Activated naive CD4-positive, alpha-beta T cell treated with Interleukin-2 at 50 U/mL for 16 hours (primary cell): ENCODE measurements at places on chromosomes 2 and 18.

GRCh38 chr2:147463881-147464520 lies 380.8 kb upstream of the ACVR2A start:
- no peak for DNase-seq

GRCh38 chr18:59616501-59616900 lies 80.7 kb downstream of the CCBE1 start:
- no peak for DNase-seq

GRCh38 chr2:209422191-209422754 lies 1.6 kb upstream of the MAP2 start:
- no peak for DNase-seq

GRCh38 chr2:41207578-41207977 lies 755.7 kb upstream of the SLC8A1 start:
- DNase-seq, result no peak

- DNase-seq, result no peak
Observed at GRCh38 chr2:24507549-24507948, 16.5 kb downstream of the NCOA1 start.

- no peak for DNase-seq
Observed at GRCh38 chr2:121489284-121489683, 41.4 kb upstream of the RNU4ATAC start.

GRCh38 chr2:39860538-39860937 lies 81.5 kb upstream of the THUMPD2 start:
- no peak for DNase-seq

DNA sequence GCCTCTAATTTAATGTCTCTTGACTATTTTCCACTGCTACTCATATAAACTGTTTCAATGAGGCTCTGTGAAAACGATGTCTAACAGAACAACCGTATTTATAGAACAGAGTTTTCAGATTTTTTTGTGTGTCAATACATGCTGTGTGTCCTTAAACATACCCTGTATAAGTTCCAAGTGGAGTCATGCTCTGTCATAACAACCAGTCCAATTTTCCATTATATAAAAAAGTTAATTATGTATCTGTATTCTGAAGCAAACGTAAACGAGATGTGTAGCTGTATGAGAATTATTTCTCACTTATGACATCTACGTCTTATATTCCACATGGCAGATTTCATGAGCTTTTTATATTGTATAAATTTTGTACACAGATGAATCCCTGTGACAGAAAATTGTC lies 13.9 kb upstream of the GULP1 start:
- DNase-seq, result no peak

DNA sequence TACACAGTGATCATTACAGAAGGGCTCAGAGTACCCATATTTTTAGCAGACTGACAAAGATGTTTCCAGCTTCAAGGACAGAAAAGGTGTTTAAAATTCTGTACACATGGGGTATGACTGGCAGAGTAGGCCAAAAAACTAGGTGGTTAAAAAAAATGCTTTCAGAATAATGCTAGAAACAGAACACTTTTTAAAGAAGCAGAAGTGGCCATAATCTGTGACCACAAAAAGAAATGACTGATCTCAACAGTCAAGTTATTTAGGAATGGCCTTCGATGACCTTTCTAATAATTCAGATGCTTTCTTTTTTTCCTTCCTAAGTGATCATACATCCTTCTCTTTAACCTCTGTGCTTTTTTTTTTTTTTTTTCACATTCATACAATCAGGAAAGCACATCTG lies 4.1 kb upstream of the AQP4 start:
- no peak for DNase-seq

DNA sequence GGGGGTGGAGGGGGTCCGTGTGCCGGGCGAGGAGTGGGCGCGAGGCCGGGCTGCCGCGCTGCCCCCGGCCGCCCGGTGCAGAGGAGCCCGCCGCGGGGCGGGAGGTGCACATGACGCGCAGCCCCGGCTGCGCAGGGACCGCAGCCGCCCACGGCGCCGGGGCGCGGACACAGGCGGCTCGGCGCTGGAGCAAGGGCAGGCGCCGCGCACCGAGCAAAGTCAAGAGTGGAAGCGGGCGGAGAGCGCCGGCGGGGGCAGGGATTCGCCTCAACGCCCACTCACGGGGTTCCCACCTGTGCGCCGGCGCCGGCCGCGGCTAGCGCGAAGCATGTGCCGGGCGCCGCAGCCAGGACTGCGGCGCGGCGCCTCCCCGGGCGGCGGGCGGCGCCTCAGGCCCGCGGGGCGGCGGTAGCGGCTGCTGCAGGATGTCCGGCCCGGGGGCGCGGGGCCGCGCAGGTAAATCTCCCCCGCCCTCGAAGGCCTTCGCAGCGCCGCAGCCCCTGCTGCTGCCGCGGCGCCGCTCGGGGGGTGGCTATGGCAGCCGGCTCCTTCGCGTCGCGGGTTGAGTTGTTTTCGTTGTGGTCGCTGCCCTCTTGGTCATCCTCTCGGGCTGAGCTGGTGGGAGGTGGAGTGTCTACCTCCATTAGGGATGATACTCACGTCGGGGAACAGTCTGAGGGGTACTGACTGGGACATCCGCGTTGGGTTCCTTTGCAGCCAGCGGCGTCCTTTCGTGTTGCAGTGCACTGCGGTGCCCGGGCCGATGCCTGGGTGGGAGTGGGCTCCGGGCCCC lies 216.3 kb upstream of the DTNA start:
- DNase-seq, result no peak

- DNase-seq, result no peak
Observed at GRCh38 chr2:56034258-56034657, 110.7 kb upstream of the EFEMP1 start.

- no peak for DNase-seq
Observed at GRCh38 chr2:41906338-41906725, 141.5 kb upstream of the PKDCC start.

DNA sequence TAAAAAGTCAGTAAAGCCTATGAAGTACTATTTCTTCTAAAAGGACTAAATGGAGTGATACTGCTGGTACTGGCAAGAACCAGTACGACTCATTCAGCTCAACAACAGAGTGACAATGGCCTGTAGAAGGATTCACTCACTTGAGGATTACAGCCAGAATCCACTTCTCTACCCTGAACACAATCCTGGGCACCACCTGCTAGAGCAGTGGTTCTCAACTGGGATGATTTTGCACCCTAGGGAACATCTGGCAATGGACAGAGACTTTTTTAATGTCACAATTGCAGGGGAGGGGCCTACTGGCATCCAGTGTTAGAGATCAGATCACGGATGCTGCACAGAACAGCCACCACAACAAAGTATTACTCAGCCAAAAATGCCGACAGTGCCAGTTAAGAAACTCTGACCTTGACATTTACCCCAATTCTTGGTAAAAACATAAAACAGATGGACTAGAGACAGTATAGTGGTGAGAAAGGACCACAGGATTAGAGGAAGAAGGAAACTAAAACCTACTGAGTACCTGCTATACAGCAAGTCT lies 5.0 kb downstream of the SPIRE1 start:
- DNase-seq, result no peak

- no peak for DNase-seq
Observed at GRCh38 chr2:449246-450067, 161.6 kb upstream of the ALKAL2 start.

DNA sequence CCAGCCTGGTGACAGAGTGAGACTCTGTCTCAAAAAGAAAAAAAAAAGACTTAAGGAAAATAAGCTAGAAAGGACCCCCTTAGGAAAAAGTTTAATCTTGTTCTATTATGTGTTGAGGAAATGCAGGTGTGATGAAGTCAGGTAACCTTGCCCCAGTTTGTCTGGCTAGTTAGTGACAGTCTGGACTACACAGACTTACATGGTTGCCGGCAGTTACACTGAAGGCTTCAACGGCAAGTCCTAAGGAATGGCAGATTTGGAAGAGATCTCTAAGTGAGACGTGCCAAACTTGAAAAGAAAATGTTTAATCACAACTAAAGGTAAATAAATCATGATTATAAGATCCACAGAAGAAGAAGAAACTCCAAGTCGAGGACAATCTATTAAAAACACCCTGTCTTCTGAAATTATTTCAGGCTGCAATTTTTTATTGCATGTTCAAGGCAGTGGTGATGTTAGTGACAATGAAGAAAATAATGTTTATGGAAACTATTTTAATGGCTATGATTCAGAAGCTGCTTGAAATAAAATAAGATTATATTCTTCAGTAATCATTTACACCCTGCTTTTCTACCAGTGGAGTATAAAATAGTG lies 84.2 kb downstream of the TTC27 start:
- DNase-seq, result no peak

GRCh38 chr2:7857904-7858303 lies 824.0 kb upstream of the ID2 start:
- DNase-seq, result no peak

DNA sequence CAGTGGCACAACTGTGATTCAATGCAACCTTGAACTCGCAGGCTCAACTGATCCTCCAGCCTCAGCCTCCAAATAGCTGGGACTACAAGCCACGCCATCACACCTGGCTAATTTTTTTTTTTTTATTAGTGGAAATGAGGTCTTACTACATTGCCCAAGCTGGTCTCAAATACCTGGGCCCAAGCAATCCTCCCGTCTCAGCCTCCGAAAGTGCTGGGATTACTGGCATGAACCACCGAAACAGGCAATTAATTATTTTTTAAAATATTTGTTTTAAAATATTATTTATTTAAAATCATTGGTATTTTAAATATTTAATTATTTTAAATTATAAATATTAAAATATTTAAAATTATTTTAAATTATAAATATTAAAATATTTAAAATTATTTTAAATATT lies 24.5 kb downstream of the SRBD1 start:
- DNase-seq, result no peak
